ENCODE measurements at places on chromosomes 7 and 10.

GRCh38 chr7:74083117-74083876, at the start of gene LIMK1:
TSS of gene LIMK1 (plus strand) at chr7:74083804. CDS start at chr7:74083991, 187 bp downstream.
- DNase-seq = peak; percentile 90

GRCh38 chr7:104956753-104957450, 57.1 kb upstream of the KMT2E start:
- DNase-seq = no peak

DNA sequence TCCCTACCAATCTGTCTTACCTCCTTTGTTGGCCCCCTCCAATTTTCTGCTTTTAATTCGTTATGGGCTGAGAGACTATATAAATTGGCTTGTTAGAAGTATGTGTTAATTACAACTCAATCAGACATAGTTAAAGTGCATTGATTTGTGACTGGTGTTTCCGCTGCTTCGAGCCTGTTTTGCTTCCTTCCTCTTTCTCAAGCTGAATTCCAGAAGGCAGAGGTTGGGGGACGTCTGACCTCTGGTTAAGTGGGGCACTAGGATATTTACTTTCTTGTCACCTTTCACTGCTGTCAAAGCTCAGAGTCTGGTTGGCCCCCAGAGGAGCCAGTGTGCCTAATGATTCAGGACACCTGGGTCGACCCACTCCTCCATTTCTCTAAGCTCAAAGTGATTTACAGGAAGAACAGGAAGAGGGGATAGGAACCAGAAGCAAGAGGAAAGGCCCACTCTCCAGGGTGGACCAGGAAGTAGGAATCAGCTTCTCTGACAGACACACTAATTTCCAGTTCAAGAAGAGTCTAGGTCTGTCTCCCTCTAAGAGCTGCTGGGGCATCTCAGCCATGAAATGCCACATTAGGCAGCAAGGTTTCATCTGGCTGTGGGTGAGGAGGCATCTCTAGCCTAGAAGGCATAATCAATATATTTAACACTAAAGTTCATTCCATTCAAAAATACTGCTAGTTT, 397.2 kb upstream of the NPVF start:
- DNase-seq = no peak

GRCh38 chr10:129491123-129491734, 24.2 kb downstream of the MGMT start:
- no peak for DNase-seq

DNA sequence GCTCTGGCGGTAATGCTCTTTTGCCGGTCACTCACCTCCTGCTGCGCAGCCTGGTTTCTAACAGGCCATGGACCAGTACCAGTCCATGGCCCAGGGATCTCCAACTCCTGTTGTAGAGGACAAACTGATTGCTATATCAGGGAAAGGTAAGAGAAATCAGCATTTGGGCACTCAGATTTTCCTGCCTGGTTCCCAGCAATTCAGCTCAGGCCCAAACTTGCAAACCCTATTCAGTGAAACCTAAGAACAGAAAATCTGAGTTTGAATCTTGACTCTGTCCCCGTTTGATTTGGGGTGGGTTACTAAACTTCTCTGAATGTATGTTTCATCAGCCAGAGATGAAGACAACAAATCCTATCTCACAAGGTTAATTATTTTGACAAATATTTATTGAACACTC, 77.4 kb downstream of the GFRA1 start:
- DNase-seq = no peak

- peak; percentile 83 for DNase-seq
Measured at GRCh38 chr7:155257482-155258225, 40.0 kb upstream of the INSIG1 start.

DNA sequence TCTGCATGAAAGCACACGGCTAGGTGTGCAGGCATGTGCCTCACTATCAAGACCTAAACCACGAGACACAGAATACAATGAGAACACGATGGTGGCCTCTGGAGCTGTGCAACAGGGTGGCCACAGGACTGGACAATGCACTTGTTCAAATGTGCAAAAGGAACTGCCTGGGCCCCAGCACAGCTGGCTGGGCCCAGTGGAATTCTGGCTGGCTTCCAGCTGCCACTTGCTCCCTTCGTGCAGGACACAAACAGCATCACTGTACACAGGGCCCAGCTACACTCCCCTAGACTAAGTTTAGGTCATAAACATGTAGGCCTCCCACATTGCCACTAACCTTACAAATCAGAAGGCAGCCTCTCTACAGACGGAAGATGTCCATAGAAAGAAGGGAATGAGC, 23.4 kb downstream of the DOCK4 start:
- no peak for DNase-seq

DNA sequence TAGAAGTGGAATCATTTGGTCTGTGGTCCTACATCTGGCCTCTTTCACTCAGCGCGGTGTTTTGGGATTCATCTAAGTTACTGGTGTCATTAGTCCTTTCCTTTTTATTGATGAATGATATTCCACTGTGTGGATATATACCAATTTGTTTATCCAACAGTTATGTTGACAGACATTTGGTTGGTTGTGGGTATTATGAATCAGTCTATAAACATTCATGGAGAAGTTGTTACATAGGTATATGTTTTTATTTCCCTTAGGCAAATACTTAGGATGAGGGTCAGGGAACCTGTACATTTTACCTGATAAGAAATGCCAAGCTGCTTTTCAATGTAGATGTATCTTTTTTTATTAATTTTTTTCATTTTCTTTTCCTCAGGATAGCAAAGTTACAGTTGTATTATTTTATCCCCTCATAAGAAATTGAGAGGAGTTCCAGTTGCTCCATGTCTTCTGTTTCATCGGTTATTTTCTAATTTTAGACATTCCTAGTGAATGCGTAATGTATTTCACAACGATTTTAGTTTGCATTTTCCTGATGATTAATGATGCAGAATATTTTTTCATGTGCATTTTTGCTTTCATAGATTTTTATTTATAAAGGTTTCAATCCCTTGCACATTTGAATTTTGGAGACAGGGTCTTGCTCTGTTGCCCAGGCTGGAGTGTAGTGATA, 203.8 kb upstream of the SH2B2 start:
- DNase-seq = no peak

DNA sequence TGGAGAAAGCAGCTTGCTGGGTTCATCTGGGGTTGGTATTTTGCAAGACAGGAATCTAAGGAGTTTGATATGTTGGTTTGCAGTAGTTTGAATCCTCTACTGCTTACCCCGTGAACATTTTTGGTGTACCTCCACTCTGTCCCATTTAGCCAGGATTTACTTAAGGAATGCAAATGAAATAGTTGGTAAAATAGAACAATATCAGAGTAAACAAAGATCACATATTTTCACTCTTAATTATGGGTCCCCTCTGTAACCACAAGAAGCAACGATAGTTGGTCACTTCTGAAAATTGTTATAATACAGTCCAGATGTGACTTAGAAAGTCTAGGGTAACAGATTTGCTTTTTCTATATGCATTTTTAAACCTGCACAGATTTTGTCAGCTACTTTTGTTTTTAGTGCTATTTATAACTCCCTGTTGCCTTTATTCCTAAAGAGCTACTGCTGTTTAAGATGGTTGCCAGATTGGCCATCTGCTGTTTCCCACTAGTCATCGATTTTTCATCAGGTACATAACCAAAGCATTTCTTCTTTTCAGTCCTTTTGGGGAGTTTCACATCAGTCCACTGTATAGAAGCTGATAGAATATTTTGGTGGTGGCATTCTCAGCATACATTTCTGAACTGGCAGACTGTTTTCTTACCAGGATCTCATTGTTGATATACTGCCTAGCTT, 37.6 kb downstream of the MAPK8 start:
- DNase-seq = no peak

- peak; percentile 8 for DNase-seq
Measured at GRCh38 chr10:125689955-125690569, 7.1 kb upstream of the TEX36 start.

GRCh38 chr7:137151041-137151689, 192.4 kb downstream of the PTN start:
- DNase-seq = no peak

DNA sequence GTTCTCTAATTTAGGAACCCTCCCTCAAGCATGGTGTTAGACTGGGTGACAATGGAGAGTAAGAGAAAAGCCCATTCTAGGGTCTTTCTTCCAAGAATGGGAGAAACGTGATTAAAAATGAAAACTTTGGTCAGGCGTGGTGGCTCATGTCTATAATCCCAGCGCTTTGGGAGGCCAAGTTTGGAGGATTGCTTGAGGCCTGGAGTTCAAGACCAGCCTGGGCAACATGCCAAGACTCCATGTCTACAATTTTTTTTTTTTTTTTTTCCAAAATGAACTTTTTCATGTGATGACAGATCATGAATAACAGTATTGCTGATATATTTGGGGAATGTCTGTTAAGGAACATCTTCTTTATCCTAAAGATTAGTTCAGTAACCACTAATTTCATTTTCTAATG, 194.6 kb downstream of the MLLT10 start:
- DNase-seq = no peak

GRCh38 chr7:132276234-132276630, 300.0 kb downstream of the PLXNA4 start:
- no peak for DNase-seq

- DNase-seq = peak; percentile 46
Measured at GRCh38 chr7:4607311-4607729, 74.8 kb upstream of the FOXK1 start.

DNA sequence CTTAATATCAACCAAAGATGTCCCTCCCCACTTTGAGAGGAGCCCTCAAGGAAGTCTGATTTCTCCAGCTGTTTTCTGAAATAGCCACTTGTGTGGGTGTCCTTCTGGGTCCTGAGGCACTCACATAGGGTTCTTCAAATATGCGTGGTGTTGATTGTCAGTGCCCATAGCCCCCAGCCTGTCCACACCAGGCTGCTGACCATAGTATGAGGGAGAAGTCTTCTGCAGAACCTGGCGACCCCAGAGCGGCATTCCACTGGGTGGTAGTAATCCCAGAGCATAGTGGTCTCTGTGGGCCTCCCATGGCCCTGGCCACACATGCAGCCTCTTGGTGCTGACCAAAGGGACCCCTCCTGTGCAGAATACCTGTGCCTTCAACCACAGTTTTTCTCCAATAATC, 82.7 kb upstream of the MACROH2A2 start:
- no peak for DNase-seq
